ENCODE measurements at places on chromosomes 13 and 19. TPM values are rescaled to one million over a fixed set of nuclear protein-coding genes. Genes with fewer than 3 reads are reported as not detected.

- no peak for DNase-seq
Observed at GRCh38 chr13:50523307-50523706, 320.2 kb downstream of the DLEU7 start.

DNA sequence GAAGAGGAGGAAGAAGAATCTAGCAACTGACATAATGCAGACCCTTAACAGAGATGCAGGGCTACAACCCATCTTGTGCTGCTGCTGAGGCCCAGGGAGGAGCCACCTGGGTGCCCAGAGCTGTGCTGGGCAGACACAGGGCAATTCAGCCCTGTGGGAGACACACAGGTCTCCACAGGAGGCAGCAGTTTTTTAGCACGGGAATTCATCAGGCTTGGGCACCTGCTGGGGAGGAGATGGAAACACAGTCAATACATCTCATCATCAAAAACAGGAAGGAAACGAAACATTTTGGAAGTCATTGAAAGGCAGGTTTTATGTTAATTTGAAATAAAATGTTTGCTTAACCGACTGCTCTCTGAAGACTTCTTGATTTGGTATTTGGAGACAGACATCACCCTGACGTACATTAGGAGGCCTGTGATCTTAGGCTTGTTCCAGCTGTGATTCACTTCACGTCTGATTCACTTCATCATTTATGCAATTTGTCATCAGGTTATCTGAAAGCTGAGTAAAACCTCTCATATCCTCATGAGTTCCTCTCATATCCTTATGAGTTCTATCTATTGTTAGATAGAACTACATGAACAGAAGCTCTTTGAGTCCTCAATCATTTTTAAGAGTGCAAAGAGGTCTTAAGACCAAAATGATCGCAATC is 77.4 kb downstream of the CYSLTR2 start:
- no peak for DNase-seq

DNA sequence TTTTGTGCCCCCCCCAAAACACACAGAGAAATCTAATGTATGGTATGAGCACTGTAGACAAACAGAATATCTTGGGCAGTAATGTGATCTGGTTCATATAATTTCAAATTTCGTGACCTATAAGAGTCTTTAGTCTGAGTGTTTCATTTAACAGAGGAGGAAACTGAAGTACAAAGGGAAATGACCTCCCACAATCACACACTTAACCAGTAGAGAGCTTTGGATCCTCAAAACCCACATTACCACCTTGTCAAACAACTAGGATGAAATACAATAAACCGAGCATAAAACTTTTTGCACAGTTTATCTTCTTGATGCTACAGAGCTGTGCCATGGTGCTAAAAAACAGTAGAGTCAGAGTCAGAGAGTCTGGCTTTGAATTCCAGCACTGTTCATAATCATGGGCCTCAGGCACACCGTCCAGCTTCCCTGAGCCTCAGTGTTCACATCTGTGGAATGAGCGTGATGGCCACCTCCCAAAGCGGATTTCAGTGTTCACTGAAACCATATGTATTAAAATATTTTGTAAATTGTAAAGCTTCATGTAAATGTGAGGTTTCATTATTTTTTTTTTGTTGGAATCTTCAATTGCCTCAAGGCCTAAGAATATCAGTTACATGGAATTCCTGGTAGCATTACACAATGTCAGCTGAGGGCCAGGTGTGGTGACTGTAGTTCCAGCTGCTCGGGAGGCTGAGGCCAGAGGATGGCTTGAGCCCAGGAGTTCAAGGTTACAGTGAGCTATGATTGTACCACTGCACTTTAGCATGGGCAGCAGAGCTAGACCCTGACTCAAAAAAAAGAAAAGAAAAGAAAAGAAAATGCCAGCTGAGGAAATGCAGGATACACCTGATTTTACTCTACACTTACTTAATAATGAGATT is 126.4 kb upstream of the FRY start:
- DNase-seq, result no peak

DNA sequence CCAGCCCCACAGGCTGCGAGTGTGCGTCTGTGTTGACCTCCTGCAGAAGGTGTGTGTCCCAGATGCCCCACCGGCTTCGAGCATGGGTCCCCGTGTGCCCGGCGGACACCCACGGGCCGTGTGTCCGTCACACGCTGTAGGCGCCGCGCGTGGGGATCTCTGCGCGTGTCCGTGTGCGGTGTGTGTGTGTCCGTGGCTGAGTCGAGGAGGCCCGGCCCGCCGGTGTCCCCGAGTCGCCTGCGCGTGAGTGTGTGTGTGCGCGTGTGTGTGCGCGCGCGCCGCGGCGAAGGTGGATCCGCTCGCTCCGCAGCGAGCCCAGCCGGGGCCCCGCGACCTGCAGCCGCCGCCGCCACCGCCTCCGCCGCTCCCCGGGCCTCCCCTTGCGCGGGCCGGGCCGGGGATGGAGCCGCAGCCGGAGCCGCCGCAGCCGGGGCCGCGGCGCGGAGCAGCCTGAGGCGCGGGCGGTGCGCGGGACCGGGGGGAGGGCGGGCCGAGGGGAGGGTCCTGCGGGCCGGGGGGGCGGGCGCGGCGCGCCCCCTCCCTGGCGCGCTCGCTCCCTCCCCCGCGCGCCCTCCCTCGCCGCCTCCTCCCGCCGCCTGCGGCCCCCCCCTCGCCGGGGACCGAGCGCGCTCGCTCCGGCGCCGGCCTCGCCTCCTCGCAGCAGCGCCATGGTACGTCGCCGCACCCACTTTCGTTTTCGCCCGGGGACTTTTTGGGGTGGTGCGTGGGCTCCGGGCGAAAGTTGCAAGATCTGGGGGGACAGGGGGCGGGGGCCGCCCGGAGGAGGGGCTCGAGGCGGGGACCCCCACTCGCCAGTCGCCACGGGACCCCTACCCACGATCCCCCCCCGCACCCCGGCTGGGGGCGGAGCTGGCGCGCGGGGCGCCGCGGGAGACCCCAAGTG is 7.1 kb upstream of the NFIC start:
- no peak for DNase-seq

DNA sequence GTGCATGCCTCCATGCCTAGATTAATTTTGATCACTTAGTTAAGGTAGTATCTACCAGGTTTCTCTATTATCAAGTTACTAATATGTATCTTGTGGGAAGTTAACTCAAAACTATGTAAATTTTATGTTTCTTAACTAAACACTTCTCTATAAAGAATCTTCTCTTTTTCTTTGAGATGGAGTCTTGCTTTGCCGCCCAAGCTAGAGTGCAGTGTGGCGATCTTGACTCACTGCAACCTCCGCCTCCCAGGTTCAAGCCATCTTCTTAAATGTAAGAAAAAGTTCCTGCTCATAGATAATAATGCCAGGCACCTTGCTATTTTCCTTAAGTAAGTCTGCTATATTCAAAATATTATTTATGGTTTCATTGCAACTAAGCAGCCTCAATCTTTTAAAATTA is 58.4 kb downstream of the ELF1 start:
- no peak for DNase-seq

DNA sequence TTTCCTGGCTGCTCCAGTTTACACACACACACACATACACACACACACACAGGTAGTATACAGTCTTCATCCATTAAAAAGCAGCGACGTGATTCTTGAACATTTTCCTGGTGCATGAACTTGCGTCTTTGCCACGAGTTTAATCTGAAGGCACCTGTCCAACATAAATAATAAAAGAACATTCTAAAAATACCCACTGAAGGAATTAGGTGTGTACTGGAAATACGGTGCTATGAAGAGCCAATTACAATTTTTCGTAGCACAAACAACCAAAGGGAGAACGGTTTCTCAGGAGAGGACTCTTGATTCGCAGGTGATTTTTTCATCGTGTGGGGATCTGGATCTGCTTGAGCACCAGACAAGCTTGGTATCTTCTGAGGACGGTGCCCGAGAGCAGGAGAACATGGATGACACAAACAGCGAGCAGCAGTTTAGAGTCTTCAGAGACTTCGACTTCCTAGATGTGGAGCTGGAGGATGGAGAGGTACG is 61.2 kb downstream of the ZAR1L start:
- DNase-seq, result no peak

OSCAR gene
- 0.27 TPM for polyA plus RNA-seq

- no peak for DNase-seq
Observed at GRCh38 chr13:76609643-76610042, 276.6 kb downstream of the KCTD12 start.

DNA sequence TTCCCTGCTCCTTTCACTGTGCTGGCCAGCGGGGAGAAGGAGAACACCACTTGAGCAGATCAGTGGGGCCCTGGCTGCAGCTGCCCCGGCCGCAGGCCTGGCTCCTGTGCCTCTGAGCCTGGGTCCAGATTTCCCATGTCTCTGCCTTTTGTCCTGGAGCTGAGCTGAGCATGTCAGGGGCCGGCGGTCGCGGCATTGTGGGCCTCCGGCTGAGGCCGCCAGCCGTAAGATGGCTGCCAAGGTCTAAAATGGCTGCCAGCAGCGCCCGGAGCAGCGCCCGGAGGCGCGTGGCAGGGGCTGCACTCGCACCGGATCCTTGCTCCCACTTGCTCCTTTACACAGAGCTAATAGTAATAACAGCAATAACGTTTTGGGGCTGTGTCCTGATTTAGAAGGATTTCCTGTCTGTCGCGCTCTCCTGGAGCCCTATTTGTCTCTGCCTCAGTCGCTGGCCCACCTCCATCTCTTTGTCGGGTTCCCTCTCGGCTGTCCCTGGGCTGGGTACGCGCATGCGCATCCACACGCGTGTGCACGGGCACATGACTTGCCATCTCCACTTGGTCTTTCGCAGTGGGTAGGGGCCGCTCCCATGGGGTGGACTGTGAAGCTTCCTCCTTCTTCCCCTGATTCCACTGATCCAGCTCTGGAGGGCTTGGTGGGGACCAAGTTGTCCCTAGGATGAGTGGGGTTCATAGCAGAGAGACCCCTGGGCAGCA is 32.1 kb downstream of the LYL1 start:
- no peak for DNase-seq

DNA sequence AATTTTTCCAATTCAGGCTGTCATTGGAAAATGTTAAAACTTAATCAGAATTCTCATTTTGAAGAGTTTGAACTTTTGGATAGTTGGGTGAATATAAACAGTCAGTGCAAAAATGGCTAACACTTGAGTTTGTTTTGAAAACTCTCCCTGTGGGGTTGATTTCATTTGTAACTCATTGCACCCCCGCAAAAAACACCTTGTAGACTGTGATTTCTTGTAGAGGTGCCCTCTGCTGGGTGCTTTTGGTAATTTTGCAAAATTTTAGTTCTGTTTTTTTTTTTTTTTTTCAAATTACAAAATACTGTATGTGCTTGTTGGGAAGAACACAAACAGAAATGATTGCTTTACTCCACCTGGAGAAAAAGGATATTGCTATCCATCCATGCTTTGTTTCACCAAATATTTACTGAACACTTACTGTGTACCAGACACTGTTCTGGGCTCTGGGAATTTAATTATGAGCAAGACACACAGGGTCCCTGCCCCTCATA is 28.2 kb upstream of the GPI start:
- DNase-seq, result no peak

GRCh38 chr13:99507551-99507950 is 6.3 kb downstream of the TM9SF2 start:
- no peak for DNase-seq

EHD2 gene
- polyA plus RNA-seq, result 132 TPM

GRCh38 chr19:42653841-42654240 is 59.1 kb upstream of the CEACAM8 start:
- DNase-seq, result no peak

LYPD5 gene
- polyA plus RNA-seq, result 0.50 TPM

GRCh38 chr19:38660724-38661123 is 13.3 kb downstream of the ACTN4 start:
- no peak for DNase-seq
